AG09319 (cell line): ENCODE measurements at places on chromosomes 16 and 17.

DNA sequence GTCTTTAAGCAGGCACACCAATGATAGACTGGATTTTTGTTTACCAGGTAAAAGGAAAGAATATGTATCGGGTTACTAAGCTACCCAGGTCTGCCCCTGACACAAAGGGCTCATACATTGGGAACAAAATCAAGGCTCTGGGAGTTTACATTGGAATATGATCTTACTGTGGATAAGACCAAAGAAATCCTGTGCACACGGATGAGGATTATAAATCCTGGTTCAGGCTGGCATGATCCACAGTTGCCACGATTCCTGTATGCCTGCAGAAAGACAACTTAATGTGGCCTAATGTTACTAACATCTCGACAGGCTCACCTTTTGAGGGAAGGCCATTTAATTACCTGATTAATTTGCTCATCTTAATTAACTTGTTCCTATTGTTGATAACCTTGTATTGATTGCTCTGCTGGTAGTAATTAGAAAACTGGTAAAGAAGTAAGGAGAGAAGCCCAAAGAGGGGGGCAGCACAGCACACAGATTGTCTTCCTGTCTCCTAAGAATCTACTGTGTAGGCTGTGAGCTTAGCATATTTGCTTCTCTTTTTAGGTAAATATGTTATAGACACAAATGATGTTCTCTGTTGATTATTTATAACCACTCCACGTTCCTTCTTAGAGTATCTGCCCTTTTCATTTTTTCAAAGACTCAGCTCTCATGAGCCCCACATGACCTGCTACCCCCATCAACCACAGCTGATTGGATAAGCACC, 51.0 kb upstream of the TOX3 start:
- no peak for DNase-seq

DNA sequence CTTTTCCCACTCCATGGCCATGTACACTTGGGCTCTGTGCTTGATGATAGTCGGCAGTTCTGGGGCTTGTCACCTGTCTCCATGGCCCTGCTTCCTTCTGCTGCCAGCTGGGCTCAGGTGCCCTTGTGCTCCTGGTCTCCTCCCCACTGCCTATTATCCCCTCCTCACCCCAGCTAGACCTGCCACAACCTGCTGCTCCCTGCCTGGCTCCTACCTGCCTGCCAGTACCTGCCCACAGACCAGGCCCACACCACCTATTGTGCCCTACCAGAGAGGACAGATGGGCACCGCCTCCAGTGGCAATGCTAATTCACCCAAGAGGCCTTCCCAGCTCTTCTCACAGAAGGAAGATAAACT, 538 bp upstream of the RAPGEFL1 start:
- DNase-seq = no peak

DNA sequence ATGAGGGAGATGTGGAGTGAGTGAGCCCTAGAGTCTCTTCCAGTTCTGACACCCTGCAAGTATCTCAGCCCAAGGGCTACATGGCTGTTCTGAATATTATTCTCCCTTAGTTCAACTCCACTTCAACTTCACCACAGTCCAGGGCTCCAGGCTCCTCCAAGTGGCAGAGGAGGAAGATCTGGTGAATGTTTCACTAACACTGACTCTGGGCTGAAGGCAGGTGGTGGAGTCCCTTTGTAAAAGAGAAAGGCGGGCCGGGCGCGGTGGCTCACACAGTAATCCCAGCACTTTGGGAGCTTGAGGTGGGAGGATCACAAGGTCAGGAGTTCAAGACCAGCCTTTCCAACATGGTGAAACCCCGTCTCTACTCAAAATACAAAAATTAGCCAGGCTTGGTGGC, 13.6 kb downstream of the CCDC92B start:
- no peak for DNase-seq

- no peak for DNase-seq
These were observed 73.9 kb downstream of the CEP95 start for GRCh38 chr17:64580384-64581315.

- DNase-seq = no peak
These were observed 16.0 kb downstream of the VAC14 start for GRCh38 chr16:70784692-70785555.

GRCh38 chr17:7806587-7806986, 27.4 kb upstream of the KDM6B start:
- no peak for DNase-seq
